NCI-H446 treated with DMSO at 0.1 percent for 48 hours (cell line): ENCODE measurements at places on chromosomes 7 and 10.

GRCh38 chr10:13961097-13961496 lies 369.6 kb downstream of the FRMD4A start:
- peak; percentile 93 for DNase-seq

GRCh38 chr10:107502229-107502985 lies 337.9 kb upstream of the SORCS1 start:
- DNase-seq, result no peak

DNA sequence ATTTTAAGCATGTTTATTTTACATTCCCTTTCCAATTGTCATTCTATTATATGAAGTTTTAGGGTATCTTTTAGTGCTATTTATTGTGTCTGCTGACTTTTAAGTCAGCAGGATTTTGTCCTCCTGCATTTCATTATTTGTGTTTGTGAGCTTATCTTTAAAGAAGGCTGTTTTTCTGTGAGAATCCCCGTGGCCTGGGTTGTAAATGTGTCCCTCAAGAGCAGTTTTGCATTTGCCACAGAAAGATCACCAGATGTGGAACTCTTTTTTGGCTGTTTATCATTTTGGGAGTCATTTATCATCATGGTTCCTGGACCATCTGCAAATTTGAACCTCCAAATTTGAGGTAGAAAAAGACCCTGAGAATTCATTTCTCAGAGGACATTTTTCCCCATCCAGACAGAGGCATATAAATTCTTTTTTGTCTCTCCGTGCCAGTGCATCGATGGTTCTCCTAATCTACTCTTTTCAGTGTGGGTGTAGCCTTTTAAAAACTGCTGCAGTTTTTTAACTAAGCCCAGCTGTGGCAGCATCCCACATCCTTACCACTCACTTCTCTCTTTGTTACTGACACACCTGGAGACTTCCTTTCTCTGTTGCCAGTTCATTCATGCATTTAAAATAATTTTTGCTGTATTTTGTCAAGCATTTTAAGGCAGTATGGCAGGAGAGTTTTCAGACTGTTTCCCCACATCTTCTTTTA lies 20.1 kb upstream of the MTURN start:
- no peak for DNase-seq

DNA sequence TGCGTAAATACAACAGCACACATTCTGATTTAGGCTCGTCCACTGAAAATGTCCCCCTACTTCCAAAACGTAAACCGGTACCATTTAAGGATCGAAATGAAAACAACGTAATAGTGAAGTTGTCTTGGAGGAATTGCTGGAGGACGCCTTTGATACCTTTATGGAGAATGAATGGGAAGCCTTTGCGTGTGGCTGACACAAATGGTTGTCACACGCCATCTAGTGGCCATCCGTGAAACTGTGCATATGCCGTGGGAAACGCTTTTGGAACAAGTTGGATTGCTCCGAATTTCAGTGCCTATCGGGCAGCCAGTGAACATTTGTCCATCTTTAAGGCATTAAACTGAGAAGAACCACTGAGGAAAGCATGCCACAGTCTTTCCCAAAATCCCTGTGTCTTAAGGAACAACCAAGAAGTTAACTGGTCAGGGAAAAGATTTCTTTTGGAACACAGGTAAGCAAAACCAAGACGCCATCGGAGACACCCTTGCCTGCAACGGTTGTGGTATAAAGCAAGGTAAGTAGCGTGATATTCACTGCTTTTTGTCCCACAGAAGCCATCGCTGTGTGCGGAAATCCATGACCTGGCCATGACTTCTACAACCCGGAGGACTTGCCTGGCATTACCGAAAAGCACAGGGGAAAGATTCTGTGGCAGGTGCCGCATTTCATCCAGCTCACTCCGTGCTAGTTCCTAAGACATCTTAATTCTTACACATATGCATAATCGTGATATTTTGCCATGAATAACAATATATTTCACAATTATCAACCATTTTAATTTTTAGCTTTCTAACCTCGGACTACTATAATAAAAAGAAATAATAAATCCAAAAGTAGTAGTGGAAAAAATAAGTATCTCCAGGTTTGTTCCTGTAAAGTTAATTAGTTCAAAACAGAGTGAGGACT lies 100.6 kb downstream of the FAM204A start:
- peak; percentile 7 for DNase-seq

- DNase-seq, result peak; percentile 21
Measured at GRCh38 chr10:49359349-49360270, 36.3 kb downstream of the DRGX start.

DNA sequence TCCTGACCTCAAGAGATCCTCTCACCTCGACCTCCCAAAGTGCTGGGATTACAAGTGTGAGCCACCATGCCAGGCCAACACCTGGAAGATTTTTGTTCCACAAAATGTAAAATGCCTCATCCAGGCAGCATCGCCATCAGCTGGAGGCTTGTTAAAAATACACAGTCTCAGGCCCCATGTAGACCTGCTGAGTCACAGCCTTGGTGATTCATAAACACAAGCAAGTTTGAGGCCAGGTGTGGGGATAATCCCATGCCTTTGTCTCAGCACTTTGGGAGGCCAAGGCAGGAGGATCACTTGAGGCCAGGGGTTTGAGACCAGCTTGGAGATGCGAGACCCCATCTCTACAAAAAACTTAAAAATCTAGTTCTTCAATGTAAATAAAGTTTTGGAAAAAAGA lies 49.1 kb upstream of the FOXK1 start:
- DNase-seq, result no peak

DNA sequence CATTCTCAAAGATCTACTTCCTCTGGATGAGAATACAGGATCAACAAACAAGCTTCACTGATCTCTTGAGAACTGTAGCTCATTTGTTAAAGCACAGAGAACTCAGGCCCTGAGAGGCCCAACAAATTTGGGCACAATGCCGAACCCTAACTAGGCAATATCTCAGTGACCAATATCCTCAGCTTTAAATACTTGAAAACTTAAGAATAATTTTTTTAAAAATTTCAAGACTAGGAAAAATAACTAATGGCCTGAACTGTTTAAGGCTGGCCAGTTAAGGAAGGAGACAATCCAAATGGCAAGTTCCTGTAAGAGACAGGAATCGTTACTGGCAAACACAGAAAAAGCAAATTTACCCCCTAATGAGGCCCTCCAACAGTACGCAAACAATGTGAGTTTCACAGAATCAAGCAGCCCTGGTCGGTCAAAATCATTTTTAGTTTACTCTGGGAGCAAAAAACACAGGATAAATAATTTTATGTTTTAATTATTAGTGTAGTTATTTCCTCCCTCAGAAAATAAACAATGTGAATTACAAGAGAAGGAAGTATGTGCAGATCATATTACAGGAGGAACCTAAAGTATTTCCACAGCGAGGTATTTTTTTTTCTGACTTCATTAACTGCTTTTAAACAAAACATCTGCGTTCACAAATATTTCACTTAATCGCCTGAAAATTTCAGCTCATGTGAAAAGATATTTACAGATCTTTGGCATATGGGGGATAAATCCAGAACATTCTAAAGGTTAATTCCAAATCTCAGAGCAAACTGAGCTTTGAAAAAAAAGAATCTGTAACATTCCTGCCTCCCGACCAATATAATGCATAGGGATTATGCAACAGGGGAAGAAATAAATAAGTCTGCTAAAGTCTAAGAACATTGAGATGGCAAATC lies 39.5 kb downstream of the NT5C2 start:
- DNase-seq, result no peak

DNA sequence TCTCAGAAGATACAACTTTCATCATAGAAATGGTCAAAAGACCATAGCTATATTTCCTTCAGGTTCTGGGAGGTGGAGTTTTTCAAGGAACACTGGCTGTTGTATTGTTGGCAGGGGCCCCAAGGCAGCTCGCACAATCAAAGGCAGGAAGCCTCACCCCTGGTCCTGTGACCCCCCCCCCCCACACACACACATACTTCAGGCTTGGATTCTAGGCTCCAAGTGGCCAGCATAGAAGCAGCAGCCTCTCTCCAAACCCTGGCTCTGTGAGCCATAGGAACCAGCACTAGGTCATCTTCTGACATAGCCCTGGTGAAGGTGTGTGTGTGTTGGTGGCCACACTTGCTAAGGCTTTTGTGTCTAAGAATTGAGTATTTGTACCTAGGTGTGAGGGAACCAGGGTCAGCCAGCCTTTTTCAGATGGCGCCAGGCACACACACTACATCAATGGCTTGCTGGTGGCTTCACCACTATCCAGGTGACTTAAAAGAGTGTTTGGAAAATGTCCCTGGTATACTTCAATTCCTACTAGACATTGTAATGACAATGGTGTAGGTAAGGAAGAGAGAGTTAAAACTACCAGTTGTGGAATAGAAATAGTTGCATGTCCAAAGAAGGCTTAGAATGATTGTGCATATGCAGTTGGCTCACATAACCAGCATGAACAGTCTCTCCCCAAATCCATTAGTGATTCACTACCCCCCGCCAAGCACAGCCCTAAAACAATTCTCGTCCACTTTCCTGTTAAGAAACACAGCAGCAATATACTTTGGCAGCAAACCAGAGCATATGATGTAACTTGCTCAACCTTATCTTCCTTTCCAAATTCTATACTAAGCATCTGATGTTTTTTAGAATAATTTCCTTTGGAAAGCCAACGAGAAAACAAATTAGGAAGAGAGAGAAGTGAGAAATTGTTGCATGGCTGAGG lies 91.3 kb downstream of the AVL9 start:
- DNase-seq, result peak; percentile 64

DNA sequence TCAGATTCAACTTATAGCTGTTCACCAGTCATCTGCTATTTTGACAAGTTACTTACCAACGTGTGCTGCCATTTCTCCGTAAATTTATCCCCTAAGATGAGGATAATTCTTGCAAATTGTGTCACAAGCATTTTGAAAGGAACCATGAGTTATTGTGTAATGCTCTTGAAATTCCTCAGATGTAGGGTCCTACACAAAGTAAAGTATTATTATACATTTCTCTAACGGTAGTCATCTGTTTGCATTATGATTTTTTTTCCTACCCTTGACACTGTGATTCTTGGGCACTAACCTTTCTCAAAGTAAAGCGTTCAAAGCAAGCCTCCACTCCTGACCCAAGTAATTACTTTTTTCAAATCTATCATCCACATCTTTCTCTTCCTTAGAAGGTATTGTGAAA lies 8.1 kb downstream of the HERC4 start:
- DNase-seq, result no peak

DNA sequence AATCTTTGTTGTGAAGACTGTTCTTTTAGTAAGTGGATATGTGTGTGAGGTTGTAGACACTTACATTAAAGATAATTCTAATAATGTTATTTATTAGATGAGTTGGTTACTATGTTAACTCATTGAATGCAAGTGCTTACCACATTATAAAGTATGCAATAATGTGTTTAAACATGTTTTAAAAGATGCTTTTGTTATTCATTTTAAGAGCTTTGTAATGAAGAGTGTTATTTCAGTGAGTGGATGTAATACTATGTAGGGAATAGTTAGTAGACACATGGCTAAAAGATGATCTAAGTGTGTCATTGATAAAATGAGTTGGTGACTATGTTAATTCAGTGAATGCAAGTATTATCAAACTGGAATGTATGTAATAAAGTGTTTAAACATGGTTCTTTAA lies 70.0 kb upstream of the VOPP1 start:
- DNase-seq, result no peak

DNA sequence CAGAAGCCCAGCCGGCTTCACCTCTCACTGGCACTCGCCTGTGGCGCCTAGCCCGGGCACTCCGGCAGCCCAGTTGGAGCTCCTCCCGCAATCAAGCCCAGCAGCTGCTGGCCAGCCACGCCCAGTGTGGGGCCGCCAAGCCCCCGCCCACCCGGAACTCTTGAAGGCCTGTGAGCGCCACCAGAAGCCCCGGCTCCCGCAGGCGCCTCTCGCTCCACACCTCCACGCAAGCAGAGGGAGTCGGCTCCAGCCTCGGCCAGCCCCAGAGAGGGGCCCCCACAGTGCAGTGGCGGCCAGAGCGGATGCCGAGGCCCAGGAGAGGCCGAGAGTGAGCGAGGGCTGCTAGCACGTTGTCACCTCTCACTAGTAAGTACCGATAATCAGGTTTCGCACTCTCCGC lies 240.7 kb downstream of the TFEC start:
- DNase-seq, result no peak

- no peak for DNase-seq
Measured at GRCh38 chr10:60372436-60372835, 17.2 kb downstream of the ANK3 start.

DNA sequence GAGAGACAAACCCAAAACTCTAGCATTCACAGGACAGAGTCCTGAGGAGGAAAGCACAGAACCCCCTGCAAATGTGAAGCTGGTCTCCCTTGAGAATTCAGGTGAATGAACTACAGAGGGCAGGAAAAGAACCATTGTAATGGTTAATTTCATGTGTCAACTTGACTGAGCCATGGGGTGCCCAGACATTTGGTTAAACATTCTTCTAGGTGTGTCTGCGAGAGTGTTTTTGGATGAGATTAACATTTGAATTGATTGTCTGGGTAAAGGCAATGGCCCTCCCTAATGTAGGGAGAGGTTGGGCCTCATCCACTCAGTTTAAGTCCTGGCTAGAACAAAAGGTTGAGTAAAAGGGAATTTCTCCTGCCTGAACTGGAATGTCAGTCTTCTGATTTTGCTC lies 15.7 kb upstream of the CDK1 start:
- no peak for DNase-seq

DNA sequence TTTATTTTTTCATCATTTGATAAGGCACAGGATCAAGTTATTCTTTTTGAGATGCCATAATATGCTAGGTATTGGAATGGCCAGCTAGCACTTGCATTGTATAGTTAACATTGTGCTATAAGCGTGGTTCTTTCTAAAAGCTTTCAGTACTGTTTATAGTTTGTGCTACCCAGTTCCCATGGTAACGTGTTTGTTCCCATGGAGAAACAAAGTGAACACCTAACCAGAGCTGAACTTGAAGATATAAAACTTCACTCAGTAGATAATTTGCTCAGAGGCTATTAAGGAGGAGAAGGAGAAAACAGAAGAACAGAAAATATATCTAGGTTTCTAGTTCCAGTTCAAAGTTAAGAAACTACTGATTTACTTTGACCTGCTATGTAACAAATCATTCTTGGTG lies 23.6 kb upstream of the ITGB8 start:
- no peak for DNase-seq

DNA sequence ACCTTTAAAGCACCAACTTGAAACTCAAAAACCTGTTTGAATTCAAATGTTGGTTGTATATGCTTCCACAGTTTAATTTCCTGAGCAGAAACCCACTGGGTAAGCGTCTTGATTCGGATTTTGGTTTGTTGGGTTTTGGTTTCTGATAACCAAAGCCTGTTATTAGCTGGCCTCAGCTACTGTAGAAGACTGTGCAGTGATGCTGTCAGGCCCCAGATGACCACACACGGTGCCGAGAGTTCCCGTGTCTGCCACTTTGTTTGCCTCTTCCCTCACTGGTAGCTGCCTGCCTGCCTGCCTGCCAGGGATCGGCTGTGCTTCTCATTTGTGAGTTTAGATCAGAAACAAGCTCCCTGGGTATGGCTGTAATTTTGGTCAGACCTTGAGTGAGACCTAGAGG lies 5.6 kb downstream of the MDH2 start:
- no peak for DNase-seq
